LHCN-M2 (cell line): ENCODE measurements at places on chromosomes 3 and 15.
A peak's percentile ranks its signal among the peaks of the same experiment; 100 is the strongest.

GRCh38 chr3:47847260-47847659, 44.3 kb downstream of the DHX30 start:
- no peak for DNase-seq

DNA sequence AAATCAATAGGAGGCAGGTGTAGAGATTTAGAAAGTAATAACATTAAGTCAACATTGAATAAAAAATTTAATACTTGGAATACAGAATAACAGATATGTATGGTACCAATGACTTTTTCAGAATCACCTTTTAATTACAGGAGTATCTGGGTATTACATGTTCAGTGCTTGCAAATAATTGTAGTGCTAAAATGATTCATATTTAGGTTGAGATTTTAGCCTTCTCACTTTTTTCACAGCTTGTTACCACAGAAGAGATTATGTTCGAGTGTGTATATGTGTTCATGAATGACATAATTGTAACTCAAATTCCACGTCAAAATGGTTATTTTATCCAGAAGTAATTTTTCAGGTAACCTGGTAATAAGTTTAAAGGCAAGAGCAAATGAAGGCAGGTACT, 187.9 kb upstream of the TBL1XR1 start:
- no peak for DNase-seq

GRCh38 chr3:107939691-107940442, 151.0 kb downstream of the CD47 start:
- no peak for DNase-seq

DNA sequence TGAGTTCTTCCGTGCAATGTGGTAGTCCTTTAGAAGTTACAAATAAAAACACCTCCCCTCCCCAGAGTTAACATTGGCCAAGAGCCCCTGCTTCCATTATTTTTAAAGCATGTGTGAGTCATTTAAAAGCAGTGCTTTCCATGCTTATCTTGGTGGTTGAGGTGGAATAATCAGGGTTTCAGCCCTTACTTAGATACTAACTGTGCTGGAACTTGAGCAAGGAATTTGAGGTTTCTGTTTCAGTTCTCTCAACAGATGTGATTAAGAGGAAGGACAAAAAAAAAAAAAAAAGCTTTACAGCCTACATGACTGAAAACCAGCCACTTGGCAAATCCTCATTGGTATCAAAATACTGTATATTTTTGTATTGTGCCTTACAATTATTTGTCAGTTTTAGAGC, 64.5 kb downstream of the CGNL1 start:
- peak; percentile 79 for DNase-seq

- DNase-seq: no peak
Observed at GRCh38 chr3:40022297-40022827, 213.0 kb downstream of the MYRIP start.

GRCh38 chr15:86948719-86949118, 869.0 kb downstream of the AGBL1 start:
- DNase-seq: no peak

- DNase-seq: no peak
Observed at GRCh38 chr3:7075117-7075516, 214.2 kb downstream of the GRM7 start.

GRCh38 chr3:122586773-122587485, 9.5 kb downstream of the PARP15 start:
- no peak for DNase-seq

DNA sequence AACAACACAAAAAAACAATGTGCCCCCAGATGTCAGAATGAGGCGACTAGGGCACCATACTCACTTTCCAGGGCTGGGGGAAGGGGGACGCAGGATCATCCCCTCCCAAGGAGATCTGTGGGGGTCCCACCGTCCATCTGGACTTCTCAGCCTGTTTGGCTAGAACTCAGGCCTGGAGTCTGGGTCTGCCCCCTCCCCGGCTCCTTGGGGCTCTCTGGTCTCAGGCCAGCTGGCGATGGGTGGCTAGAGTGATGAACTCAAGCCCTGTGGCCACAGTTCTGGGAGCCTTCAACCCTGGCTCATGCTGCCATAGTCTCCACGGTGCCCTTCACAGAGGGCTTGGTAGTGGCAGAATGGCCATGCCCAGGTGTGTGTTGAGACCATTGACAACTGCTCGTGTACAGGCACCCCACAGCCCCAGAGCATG, 13.6 kb downstream of the ZBTB47 start:
- DNase-seq: no peak
